ENCODE measurements at places on chromosomes 3 and 15.

DNA sequence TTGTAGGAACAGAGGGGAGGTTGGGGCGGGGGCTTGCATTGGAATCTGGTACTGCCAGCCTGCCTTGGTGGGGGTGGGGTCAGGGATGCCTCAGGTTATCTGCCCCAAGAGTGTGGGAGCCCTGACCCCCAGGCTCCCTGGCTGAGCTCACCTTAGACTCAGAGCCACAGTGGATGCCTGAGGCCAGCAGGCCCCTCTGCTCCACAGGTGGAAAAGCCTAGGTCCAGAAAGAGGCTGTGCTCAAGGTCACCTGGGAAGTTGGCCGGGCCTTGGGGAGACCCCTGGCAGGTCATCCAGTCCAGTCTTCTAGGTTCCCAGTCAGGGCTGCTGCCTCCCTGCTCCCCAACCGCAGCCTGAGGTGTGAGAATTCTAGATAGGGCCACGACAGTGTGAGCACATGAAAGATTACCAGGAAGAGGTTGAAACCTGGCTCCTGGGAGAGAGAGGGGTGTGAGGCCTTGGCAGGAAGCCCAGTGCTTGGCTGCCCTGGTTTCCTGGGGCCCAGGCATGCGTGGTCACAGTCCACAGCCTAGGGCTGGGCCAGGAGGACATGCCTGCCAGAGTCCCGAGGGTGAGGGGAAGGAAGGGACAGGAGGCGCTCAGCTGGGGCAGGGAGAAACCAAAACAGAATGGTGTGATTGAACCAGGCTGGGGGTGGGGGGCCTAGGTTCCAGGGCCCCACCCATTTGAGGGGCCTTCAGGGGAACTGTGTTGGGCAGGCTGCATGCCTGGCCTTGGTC, 4.9 kb downstream of the HDAC11 start:
- DNase-seq: no peak

- no peak for DNase-seq
Observed at GRCh38 chr3:128567705-128568356, 74.8 kb upstream of the GATA2 start.

DNA sequence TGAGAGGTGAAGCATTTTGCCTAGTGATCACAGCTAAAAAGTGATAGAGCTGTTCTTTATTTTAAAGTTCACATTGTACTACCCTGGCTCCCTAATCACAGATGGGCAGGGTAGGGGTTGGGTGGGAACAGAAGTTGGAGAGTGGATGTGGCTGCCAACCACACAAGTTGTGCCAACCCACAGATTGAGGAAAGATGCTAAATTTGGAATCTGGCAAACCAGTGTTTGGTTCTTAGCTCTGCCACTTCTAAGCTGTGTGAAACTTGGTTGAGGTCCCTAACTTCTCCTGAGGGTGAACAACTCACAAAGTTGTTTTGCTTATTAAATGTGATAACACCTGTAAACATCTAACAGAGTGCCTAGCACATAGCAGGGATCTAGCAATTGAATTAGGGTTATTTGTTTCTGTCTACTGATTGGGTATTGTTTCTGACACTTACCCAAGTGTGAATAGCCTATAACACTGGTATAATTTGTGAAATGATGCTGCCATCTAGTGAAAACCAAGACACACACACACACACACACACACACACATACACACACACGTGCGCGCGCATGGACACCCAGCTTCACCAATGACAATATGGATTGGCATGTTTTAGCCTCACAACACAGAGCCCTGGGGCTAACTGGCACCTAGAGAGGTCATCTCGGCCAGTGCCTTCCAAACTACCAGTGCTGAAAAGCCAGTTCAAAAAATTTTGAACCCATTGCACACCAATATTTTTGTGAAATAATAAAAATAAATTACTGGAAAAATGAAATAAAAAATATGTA, 25.3 kb downstream of the ADGRG7 start:
- DNase-seq: no peak

DNA sequence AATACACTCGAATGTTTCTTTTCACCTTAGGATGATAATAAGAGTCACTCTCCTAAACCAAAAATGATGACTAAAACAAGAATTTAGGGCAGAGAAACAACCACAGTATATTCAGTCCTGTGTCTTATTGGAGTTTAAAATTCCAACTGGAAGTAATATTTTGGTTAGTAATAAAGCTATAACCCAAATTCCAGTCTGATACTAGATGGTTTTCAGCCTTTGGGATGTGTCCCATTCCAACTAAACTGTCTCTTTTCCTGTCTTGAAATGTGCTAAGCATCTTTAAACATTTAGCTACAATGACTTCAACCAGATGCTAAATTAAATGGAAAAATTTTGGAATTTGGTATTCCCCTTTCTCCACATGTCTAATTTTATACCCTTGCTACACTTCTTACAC, 510.0 kb downstream of the ROBO1 start:
- no peak for DNase-seq

DNA sequence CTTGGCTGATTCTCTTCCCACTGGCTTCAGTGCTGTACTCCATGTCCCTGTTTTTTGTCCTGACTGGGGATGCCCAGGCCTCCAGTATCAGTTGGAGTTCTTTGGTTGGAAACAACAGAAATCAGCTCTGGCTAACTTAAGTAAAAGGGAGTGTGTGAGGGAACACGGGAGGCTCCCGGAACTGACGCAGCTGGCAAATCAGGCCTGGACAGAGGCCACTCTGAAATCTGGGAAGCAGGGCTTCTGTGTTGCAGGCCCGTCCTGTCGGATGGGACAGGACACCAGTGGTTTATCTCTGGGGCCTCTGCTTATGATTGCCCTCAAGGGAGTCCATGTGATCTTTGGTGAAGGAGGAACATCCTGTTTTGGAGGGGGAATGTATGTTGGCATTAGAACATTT, 124.3 kb downstream of the CHCHD6 start:
- no peak for DNase-seq

DNA sequence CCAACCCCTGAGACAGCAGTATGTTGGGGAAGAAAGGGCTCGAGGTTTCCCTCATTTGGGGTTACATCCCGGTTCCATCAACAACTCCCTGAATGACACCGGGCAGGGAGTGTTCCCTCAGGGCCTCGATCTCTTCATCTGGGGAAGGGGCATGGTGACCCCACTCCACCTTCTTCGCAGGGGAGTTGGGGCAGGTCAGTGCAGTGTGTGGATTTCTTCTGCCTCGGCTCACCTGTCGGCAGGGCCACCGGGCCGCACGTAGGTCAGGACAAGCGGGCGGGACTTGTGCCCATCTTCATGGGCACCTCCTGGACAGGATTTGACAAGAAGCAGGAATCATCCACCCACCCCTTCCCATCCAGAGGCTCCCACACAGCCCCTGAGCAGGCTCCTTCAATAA, 17.4 kb downstream of the GRIP2 start:
- no peak for DNase-seq

- peak; percentile 29 for DNase-seq
Observed at GRCh38 chr15:70101459-70102113, 3.9 kb upstream of the TLE3 start.

DNA sequence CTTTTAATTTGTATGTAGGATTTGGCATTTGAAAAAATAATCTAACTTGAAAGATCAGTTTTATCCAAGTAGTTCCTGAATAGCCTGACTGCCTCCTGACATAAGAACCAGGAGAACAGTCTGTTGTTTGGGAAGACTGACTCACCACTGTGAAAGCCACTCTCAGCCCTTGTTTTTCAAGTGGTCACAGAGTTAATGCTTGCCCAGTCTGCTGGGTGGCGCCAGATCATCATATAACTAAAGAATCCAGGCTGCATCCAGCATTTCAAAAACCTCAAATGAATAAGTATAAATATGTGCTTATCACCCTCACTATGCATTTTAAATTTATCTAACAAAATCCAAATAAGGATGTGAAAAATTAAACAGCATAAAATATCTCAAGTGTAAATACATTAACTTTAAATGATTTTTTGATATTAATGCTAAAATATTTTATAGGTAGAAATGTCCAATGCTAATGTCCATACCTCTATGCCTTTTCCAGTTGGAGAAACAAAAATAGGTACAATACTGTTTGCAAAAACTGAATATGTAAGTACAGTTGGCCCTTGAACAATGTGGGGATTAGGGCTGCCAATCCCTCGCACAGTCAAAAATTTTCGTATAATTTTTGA, 26.9 kb upstream of the ZBBX start:
- DNase-seq: peak; percentile 72

DNA sequence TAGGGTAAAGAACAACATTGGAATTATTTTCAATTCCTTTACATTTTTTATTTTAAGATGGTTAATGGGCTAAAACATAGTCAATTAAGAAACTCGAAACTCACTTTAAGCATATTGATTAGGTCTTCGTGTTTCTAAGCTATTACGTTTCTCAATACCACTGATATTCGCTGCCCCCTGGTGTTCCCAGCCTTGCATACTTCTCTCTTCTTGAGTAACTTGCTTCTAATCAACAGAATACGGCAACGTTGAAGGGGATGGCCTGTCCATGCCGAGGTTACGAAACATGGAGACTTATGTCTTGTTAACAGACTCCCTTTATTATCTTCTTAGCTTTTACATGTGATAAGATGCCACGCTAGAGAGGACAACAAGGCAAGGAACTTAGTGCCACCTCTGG, 43.6 kb downstream of the ROBO1 start:
- DNase-seq: no peak

DNA sequence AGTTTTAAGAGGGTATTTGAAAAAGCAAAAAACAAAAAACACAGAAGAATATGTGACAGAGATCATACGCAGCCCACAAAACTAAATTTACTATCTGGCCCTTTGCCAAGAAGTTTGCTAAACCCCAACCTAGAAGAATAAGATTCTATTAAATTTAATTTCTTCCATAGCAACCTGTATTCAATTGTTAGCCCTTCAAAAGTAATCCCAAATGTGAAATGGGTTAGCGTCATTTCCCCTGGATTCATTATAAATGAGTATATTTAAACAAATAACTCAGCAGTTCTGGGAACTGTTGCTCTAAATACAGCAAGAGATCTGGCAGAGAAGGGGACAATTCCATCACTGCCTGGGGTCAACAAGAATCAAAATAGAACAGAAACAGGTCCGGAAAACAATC, 56.8 kb downstream of the CERS3 start:
- no peak for DNase-seq

GRCh38 chr15:81146466-81146865, 12.4 kb downstream of the CFAP161 start:
- DNase-seq: no peak

- no peak for DNase-seq
Observed at GRCh38 chr3:37973246-37974054, 17.1 kb upstream of the VILL start.

GRCh38 chr3:53155760-53156159, 5.2 kb upstream of the PRKCD start:
- no peak for DNase-seq

DNA sequence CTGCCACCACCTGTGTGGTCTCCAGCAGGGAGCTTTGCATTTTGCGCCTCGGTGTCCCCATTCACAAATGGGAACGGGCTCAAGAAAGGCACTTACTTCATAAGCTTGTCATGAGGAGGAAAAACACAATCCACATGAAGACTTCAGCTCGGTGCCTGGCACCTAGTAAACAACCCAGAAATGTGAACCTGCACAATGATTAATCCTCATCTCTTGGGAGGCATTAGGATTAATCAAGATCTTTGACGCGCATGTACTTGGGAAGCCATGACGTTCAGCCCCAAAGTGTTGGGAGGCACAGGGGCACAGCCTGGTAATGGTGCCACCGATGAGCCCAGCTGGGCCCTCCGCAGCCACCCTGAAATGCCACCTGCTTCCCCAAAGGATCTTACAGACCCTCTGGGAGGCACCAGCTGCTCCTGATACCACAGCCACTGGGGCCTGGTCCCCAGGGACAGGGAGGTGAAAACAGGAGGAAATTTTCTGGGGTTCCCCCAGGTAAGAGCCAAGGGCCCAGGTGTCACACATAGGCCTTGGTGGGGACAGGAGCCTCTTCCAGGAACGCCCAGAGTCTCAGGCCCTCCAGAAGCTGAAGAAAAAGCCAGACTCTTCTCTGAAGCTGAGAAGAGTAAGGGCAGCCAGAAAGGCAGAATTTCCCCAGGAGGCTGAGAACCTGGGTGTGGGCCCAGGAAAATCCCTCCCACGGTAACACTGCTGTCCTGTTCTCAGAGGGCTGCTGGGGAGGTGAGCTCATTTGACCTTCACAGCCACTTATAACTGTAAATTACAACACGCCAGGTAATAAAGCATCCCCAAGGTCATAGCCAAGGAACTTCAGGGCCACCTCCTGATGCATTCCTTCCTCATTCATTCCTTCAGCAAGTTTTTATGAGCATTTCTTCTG, 507.5 kb downstream of the SHQ1 start:
- DNase-seq: no peak

- no peak for DNase-seq
Observed at GRCh38 chr15:78070049-78070700, 7.3 kb downstream of the TBC1D2B start.

- no peak for DNase-seq
Observed at GRCh38 chr15:60744826-60745460, 266.0 kb upstream of the ICE2 start.

GRCh38 chr15:82165948-82166376, 96.6 kb downstream of the EFL1 start:
- no peak for DNase-seq

DNA sequence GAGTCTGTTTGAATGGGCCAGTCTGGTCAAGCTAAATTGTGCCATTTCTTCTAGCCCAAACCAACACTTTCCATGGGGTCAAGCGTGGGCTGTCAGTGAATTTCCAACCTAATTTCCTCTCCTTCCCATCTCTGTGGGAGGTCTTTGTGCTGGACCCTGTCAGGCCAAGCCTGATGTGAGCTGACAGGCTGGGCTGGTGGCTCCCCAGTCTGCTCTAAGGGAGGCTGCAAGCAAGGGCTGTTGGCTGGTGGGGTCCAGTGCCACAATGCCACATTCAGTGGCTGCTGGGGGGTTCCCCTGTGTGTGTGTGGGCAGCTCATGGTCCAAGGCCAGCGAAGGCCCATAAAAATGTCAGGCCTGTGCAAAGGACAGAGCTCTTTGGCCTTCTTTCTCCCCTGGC, 216.1 kb downstream of the OPA1 start:
- DNase-seq: no peak

GRCh38 chr3:10768708-10769394, 47.2 kb upstream of the SLC6A11 start:
- no peak for DNase-seq

DNA sequence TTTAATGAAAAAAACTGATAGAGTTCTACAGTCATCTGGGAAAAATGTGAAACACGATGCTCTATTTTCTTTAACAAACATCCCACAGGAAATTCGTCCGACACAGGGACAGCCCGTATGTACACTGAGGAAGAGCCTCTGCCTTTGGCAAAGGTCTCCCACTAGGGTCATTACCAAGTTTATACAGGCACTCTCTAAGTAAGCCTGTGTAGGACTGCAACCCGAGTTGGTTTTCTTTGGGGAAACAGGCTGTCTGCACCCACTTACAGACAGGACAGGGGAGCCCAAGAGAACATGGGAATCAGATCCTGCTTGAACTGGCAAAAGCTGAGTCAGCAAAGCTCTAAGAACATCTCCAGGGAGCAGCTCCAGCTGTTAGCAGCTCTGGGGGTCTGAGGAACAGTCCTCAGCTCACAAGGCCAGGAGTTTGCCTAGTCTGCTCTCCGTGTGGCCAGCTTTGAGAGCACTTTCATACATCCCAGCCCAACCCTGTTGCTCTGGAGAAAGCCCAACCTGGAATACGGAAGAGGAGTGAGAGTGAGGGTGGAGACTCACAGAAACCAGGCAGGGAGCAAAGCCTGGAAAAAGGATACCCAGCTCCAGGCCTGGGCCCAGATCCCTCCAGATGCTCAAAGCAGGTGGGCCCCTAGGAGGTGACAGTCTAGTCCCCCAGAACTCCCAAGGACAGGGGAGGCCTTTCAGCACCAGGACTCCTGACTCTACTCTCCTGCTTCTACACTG, 1.9 kb downstream of the TBC1D2B start:
- no peak for DNase-seq

- DNase-seq: no peak
Observed at GRCh38 chr15:101560722-101561583, 71.4 kb upstream of the PCSK6 start.

- no peak for DNase-seq
Observed at GRCh38 chr3:111846039-111846438, 13.0 kb upstream of the PHLDB2 start.
